BJ (cell line): ENCODE measurements at places on chromosomes 11 and 22. TPM values are rescaled to one million over a fixed set of nuclear protein-coding genes. Genes with fewer than 3 reads are reported as not detected.
A peak's percentile ranks its signal among the peaks of the same experiment; 100 is the strongest.

The OR8K5 gene
- not detected in 2 replicates for polyA plus RNA-seq

DNA sequence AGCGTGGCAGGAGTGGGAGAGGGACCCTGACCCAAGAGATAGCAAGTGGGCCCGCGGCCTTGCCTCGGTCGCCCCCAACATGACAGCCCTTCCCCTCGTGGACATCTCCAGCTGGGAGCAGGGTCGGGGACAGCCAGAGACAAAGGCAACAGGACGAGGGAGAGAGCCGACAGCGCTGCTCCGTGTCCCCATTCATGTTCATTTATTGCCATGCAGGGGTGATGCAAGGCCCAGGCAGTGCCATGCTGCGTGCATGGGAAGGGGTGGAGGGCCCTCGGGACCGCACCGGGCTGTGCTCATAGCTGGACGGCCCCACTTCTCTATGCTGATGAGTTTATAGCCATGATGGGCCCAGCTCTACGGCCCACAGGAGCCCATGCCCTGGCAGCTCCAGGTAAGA lies 12.7 kb downstream of the MRPL23 start:
- DNase-seq = no peak

The MMP27 gene
- not detected in 2 replicates for polyA plus RNA-seq

DNA sequence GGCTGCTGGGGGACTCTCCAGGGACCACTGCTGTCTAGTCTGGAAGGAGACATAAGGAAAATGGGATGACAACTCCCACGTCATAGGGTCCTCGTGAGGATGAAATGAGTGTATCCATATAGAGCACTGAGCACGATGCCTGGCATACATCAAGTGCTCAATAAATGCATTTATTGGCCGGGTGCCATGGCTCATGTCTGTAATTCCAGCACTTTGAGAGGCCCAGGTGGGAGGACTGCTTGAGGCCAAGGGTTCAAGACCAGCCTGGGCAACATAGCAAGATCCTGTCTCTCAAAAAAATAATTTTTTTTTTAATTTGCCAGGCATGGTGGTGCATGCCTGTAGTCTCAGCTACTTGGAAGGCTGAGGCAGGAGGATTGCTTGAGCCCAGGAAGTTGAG lies 12.2 kb upstream of the TPST2 start:
- no peak for DNase-seq

GRCh38 chr11:104928811-104929210 lies 30.6 kb upstream of the CASP12 start:
- no peak for DNase-seq

DNA sequence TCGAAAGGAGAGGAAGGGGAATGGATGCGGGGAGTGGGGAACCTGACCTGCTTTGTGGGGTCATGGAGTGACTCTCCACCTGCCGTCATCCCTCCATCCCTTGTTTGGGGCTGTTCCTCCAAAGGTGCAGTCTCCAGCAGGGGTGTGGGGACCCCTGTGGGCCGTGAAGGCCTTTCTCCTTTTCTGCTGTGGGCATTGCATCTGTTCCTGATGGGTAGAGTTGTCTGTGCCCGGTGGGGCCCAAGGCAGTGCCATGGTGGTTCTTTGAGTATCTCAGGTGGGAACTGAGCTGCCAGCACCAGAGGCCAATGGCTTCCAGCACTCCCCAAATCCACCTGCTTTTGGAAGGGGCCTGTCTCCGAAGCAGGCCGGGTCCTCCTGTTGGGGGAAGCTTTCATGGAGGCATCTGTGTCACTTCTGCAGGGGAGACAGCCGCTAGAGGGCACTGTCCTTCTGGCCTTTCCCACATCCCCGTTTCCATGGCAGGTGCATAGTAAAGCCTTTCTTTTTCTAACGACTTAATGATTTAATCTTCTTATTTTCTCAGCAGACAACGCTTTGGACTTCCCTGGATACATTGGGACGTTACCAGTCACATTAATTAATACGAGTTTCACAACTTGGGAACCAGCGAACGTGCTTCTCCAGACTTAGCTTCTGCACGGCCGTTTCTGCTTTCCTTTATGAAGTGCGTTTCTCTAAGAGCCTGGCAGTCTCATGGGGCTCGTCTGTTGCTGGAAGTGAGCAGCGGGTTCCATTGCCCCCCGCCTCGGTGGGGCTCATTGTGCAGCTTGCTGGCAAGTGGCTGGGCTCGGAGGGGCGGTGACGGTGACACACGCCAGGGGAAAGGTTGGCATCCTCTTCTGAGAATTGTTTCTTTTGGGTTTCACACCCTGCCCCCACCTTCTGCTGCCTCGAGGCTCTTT lies 57.1 kb downstream of the PARVB start:
- DNase-seq = no peak

The GSTT2B gene
- polyA plus RNA-seq = 3.6 and 5.9 TPM in 2 replicates

The DGCR6 gene
- 0.29 and 0.77 TPM in 2 replicates for polyA plus RNA-seq

GRCh38 chr22:49207008-49208003 lies 620.4 kb downstream of the BRD1 start:
- DNase-seq = no peak

GRCh38 chr22:39534591-39535356 lies 2.2 kb upstream of the RPS19BP1 start:
- no peak for DNase-seq

The C22orf31 gene
- not detected in 2 replicates for polyA plus RNA-seq

- DNase-seq = no peak
These were observed 60.9 kb upstream of the EIF3D start for GRCh38 chr22:36589856-36590255.

- no peak for DNase-seq
These were observed 4.6 kb downstream of the TRABD start for GRCh38 chr22:50190182-50190940.

- DNase-seq = no peak
These were observed 45.2 kb downstream of the PLAAT5 start for GRCh38 chr11:63445720-63446119.

The C11orf54 gene
- 6.8 and 10.8 TPM in 2 replicates for polyA plus RNA-seq

DNA sequence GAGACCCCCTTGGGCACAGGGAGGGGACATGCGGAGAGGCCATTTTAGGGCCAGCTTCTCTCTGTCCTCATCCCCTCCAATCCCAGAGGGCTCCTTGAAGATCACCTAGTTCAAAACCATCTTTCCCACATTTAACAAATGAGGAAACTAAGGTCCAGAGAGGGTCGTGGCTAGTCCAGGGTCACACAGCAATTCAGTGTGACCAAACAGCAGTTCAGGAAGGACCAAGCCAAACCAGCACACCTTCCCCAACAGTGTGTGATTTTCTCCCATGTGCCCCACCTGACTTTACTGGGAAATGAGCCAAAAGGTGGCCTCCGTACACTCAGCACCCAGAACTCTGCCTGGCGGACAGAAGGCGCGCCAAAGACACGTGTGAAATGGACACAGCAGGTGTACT lies 51.3 kb downstream of the CACNA1I start:
- DNase-seq = no peak

The SPI1 gene
- not detected in 2 replicates for polyA plus RNA-seq

The TEX54 gene
- polyA plus RNA-seq = not detected in 2 replicates

The CYP2D6 gene
- 0.54 and 0.77 TPM in 2 replicates for polyA plus RNA-seq

DNA sequence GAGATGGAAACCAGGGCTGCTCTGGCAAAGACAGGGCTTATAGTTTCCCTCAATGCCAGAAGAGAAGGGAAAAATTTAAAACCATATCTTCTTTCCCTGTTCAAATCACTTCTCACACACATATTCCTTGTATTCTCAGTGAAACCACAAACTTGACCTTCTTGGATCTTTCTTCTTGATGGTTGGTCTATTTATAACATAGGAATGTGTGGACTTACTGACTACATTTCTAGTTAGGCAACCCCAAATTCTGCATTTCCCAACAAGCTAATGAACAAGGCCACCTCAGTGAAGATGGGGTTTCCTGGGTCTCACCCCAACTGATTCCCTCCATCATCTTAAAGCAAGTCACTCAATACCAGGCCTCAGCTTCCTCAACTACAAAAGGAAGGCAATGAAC lies 3.8 kb upstream of the QSER1 start:
- peak; percentile 31 for DNase-seq
